BE2C (cell line): ENCODE measurements at places on chromosomes 3 and 15.
A peak's percentile ranks its signal among the peaks of the same experiment; 100 is the strongest.

GRCh38 chr3:58713715-58714401 lies 47.3 kb upstream of the FAM3D start:
- no peak for DNase-seq

DNA sequence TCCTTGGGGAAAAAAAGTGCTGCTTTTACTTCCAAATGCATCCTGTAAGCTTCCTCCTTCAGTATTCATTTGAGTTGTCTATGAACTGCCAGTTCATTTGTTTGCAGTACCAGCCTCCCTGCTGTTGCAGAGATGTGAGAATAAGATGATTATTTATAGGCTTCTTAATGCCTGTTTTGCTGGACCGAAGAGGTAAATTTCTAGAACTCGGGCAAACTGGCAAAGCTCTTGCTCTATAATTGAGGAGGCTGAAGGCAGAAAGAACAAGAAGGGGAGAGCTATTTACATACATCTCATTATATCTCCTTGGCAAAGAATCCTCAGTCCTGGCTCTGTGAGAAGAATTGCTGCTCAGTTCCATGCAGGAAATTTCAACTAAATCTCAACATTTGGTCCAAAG lies 790.4 kb downstream of the GRM7 start:
- DNase-seq, result no peak

- no peak for DNase-seq
Observed at GRCh38 chr15:75460646-75461045, 9.2 kb upstream of the SIN3A start.

GRCh38 chr3:144295613-144296012 lies 324.0 kb downstream of the DIPK2A start:
- no peak for DNase-seq

- no peak for DNase-seq
Observed at GRCh38 chr15:68781766-68782588, 38.7 kb downstream of the ANP32A start.

DNA sequence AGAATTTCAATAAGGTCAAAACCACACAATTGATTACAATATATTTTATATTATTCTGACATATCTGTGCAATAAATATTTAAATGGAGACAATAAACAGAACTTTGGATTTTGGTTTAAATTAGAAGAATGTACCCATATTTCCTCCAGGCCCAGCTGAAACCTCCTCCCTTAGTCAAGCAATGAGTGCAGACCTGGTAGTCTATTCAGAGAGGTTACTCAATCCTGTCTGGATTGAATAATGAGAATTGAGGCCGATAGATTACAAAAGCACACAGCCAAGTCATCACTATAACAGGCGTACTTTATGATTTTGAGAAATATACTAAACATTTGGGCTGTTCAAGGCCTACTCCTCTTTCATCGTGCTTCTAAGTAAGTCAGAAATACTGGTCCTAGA lies 114.5 kb upstream of the STRIT1 start:
- no peak for DNase-seq

DNA sequence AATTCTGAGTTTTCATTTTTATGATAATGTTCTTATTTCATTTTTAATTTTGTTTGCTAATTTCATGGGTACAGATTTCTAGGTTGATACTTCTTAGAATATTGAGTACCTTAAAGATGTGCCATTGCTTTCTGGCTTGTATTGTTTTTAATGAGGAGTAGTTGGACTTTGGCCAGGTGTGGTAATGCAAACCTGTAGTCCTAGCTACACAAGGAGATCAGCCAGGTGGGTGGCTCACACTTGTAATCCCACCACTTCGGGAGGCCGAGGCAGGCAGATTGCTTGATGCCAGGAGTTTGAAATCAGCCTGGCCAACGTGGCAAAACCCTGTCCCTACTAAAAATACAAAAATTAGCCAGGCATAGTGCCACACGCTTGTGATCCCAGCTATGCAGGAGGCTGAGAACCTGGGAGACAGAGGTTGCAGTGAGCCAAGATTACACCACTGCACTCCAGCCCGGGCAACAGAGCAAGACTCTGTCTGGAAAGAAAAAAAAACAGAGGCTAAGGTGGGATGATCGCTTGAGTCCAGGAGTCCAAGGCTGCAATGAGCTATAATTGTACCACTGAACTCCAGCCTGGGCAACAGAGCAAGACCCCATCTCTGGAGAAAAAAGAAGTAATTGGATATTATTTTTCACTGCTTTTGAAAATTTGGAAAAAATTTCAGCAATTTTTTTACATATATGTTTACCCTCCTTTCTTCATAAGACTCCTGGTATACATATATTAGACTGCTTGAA lies 198.0 kb downstream of the ALCAM start:
- no peak for DNase-seq

GRCh38 chr3:169891886-169892285 lies 19.5 kb upstream of the SAMD7 start:
- no peak for DNase-seq

- DNase-seq, result no peak
Observed at GRCh38 chr3:177041021-177041729, 156.1 kb downstream of the TBL1XR1 start.

GRCh38 chr3:53191836-53192480 lies 30.9 kb downstream of the PRKCD start:
- DNase-seq, result no peak

GRCh38 chr3:169456900-169457299 lies 206.6 kb downstream of the MECOM start:
- DNase-seq, result no peak

GRCh38 chr3:138371070-138371965 lies 22.9 kb downstream of the MRAS start:
- no peak for DNase-seq

DNA sequence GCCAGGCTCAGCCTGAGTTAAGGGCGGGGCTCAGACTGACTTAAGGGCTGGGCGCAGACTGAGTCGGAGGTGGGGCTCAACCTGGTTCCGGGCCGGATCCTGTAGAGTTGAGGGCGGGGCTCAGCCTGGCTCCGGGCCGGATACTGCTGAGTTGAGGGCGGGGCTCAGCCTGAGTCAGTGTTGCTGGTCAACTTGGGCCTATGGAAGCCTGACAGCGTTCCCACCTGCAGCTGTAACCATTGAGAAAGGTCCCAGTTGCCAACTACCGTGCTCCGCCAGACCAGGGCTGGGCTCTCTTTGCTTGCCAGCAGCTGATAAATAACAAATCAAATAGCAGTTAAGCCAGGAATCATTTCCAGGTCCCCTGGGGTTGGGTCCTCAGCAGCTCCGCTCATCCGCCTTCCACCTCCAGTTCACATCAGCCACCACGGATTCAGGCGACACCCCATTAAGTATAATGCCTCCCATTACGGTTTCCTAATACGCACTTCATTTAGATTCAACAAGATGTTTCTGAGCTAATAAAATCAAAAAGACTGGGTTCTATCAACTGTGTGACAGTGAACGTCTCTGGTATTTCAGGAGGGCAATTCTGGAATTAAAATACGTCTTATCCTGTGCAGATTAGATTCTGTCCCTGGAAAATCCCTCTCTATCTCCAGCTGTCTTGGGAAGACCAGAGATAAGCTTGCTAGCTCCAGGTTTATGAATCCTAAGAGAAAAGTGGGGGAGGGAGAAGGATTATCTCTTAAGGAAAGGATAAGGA lies 7.3 kb downstream of the GRIP2 start:
- DNase-seq, result peak; percentile 43

DNA sequence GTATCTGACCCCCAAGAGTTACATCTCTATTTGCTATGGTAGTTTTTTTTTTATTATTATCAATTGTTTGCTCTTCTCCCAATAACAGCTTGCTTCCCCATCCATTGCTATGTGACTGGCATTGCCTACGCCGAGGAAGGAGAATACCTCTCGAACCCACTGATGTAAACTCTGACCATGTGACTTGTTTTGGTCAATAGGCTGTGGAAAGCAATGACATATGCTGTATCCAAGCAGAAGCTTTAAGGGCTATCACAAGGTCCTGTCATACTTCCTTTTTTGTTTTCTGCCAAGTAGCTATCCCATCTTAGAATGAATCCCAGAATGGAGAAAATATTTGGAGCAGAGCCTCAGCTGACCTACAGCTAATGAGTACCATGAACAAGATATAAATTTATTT lies 111.0 kb upstream of the FRMD4B start:
- no peak for DNase-seq

GRCh38 chr15:95875121-95875643 lies 455.3 kb upstream of the NR2F2 start:
- no peak for DNase-seq

DNA sequence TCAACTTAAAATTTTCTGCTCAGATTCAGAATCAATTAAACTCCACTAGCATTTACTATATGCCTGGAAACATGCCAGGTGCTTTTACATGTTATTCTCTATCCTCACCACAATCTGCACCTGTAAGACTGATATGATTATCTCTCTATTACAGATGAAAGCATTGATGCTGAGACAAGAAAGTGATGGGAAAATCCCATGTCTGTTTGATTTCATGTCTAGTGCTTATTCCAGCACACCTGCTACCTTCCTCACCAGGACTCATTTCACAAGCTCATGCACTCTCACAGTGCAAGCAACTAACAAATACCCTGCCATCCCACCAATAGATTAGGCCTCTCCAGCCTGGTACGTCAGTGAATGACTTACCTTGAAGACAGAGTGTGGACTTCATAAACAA lies 25.0 kb upstream of the BCL6 start:
- DNase-seq, result no peak

DNA sequence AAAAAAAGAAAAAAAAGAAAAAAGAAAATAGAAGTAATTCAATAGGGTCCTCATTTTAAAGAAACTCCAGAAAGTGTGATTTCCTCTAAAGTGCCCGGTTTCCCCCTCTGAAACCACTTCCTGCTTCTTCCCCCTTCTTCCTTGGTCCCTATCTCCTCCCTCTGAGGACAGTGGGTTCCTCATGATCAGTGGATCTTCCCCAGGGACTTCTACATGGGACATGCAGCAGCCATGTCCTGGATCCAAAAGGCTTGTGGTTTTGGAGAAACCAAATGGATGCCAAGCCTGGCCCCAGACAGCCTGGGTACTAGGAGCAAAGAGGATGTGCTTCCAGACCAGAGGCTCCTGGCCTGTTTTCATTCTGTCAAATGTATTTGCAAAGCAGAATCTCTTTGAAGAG lies 26.6 kb upstream of the SMAD6 start:
- DNase-seq, result no peak

GRCh38 chr15:75425966-75426500 lies 25.5 kb downstream of the SIN3A start:
- no peak for DNase-seq

DNA sequence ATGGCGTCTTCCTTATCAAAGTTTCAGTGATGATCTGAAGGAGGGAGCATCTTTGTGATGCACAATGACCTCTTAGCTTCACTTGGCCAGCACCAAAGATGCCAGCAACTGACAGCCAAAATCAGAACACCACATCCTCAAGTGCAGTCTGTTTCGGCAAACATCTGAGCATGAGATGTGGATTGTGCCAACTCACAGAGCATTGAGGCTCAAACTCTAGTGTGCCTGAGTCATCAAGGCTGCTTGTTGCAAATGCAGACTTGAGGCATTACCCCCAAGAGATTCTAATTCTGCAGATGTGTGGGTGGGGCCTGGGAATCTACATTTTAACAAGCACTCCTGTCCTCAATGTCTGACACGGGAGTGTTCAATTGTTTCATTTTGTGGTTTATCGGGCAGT lies 35.8 kb downstream of the ABHD5 start:
- DNase-seq, result no peak
